ENCODE measurements at places on chromosomes 12 and 14.

GRCh38 chr12:129819391-129819790, 84.4 kb downstream of the TMEM132D start:
- no peak for DNase-seq

DNA sequence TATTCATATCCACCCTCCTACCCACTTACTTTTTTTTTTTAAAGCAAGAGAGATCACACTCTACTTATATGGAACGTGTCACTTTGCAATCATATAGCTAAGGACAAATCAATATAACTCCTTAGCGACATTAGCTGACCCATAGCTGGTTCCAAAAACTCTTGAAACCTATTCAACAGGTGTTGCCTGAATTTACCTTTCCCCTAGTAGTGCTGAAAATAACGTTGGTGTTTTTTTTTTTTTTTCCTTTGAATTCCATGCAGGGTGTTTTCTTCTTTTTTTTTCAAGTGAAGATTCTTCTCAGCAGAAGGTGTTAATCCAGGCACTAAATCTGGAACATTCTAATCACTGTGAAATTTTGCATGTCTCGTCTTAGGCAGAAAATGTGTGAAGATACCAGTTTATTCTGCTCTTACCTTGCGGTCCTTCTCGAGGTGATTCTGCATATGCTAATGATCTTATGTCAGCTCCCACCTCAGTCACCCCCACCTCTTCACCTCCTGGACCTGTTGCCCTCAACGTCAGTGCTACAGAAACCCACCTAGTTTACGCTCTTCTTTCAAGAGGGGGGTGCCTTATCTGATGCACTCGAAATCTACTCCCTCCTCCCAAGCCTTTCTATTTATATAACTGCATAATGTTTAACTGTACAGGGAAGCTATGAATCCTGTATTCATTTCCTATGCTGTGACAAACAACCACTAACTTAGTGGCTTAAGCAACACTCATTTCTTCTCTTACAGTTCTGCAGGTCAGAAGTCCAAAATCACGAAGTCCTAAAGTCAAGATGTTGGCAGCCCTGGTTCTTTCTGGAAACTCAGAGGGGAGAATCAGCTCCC, 7.1 kb upstream of the VPS37B start:
- no peak for DNase-seq

GRCh38 chr14:68511129-68512047, 281.5 kb downstream of the ZFP36L1 start:
- no peak for DNase-seq

GRCh38 chr14:89365061-89365801, 51.8 kb downstream of the FOXN3 start:
- DNase-seq: peak; percentile 59

DNA sequence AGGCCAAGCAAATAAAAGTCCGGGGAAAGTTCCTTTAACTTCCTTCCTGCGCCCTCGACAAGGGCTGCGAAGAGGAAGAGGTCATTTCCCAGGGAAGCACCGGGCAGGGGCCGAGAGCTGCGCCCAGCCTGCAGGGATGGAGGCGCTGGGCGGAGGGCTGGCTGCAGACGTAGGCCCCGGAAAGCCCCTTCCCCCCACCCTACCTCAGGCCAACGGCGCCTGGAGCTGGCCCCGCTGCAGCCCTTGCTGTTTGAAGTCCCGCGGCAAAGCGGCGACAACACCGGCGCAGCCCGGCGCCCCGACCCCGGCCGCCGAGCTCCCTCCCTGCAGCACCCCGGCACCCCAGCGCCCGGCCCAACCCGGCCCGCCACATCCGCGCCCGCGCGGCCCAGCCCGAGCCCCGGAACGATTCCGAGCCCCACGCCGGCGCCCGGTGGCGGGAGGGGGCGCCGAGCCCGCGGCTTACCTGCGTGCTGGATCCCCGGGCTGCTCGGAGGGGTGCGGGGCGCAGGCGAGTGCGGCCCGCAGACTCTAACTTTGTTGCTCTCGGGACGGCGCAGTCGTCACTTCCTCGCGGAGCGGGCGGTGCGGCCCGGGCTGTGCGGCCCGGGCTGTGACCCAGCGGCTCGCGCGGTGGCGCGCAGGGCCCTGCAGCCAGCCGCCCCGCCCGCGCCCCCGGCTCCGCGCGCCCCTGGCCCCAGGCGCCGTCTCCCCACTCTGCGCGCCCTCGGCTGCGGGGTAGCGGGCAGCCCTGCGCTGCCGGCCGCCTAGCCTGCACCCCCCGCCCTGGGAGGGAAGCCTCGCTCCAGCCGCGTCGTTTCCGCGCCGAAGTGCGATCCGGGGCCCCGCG, 64.8 kb upstream of the PTGR2 start:
- DNase-seq: peak; percentile 64

Data from central memory CD4-positive, alpha-beta T cell (primary cell).